ENCODE measurements at places on chromosomes 3 and 15.
A peak's percentile ranks its signal among the peaks of the same experiment; 100 is the strongest.

- DNase-seq = peak; percentile 80
These were observed 26.3 kb downstream of the NR2F2 start for GRCh38 chr15:96356494-96357455.

DNA sequence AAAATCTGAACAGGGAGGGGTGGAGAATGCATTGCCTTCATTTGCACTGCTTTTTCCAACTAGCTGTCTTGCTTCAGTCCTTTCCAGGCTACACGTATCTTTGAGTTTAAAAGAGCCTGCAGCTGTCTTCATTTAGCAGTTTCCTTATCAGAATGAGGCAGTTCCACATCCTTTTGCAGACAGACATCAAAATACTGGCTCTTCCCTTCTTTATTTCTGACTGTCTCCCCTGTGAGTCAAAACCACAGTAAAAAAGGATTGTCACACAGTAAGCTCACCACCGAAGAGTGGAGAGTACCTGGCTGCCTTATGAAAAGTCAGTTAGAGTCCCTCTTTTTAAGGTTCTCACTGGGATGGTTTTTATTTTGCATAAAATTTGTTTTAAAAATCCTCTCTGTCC lies 205.5 kb upstream of the CD96 start:
- no peak for DNase-seq

GRCh38 chr15:40392986-40393948 lies 10.7 kb downstream of the KNSTRN start:
- no peak for DNase-seq

GRCh38 chr3:141979050-141979671 lies 102.7 kb downstream of the ATP1B3 start:
- DNase-seq = no peak

GRCh38 chr15:58260725-58261267 lies 122.6 kb downstream of the AQP9 start:
- DNase-seq = no peak
